ENCODE measurements at places on chromosomes 2 and 18. TPM values are rescaled to one million over a fixed set of nuclear protein-coding genes. Genes with fewer than 3 reads are reported as not detected.

DNA sequence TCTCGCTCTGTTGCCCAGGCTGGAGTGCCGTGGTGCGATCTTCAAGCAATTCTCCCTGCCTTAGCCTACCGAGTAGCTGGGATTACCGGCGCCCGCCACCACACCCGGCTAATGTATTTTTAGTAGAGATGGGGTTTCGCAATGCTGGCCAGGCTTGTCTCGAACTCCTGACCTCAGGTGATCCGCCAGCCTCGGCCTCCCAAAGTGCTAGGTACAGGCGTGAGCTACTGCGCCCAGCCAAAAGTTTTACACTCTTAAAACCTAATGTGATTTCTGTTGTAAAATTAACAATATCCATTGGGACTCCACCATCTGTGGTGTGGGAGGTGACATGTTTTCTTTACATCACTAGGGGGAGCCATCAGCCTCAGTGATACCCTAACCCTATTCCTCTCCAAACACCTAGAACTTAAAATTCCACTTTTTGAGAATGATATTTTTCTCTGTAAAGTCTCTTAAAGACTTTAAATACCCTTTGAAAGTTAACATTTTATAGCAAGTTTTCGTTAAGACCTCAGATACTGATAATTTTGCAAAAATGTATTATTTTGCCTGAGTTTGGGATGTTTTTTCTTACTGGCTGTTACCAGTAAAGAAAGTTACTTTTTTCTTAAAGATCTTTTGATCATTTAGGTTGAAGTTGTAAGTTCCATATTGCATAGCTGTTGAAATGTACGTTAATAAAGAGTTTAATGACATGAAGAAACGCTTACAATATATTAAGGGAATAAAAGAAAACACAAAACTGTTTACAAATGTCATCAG is 11.6 kb upstream of the EIF2AK2 start:
- H3K27me3 ChIP-seq: no peaks in the 10 kb centered on the region
- peak; percentile 55 for DNase-seq
- H3K4me3 ChIP-seq: no peak overlapping the region
- H3K36me3 ChIP-seq: no peaks in the 10 kb centered on the region
- H3K27ac ChIP-seq: no peak overlapping the region
- peaks cover 21% of the 10 kb centered on the region for H3K4me1 ChIP-seq

SULT1C3 gene
- not detected for total RNA-seq

DNA sequence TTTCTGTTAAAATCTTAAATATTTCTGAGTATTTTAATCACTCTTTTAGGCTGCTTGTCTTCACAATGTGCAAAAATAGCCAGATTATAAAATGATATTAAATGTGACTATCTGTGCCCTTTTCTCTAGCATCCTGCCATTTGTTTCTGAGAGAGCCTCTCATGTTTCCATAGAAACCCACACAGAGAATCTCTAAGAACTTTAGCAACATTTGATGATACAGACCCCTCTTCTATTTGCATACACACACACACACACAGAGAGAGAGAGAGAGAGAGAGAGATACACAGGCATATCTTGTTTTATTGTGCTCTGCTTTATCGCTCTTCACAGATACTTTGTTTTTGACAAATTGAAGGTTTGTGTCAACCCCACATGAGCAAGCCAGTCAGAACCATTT is 134.5 kb upstream of the DDX18 start:
- H3K4me1 ChIP-seq: no peaks in the 10 kb centered on the region
- H3K36me3 ChIP-seq: no peaks in the 10 kb centered on the region
- no peak overlapping the region for H3K4me3 ChIP-seq
- no peak overlapping the region for H3K27ac ChIP-seq
- no peak for DNase-seq

- H3K27ac ChIP-seq: no peak overlapping the region
- no peak for DNase-seq
- H3K36me3 ChIP-seq: no peaks in the 10 kb centered on the region
- peaks cover 9% of the 10 kb centered on the region for H3K27me3 ChIP-seq
Measured at GRCh38 chr2:222311319-222311977, 12.7 kb upstream of the PAX3 start.

DNA sequence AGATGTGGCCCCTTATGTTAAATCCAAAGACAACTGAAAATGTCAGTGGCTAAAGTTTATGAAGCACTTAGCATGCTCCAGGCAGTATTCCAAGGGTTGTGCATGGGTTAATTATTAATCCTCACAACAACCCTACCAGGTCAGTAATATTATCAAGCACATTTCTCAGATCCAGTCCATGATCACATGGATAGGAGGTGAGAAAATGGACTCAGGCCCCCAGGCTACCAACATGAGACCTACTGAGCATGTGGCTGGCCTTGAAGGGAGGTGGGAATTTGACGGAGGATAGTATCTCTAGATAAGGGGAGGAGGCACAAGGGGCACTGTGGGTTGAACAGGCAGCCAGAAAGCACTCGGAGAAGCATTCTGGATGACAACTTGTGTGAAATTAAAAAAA is 412.0 kb downstream of the MEIS1 start:
- no peak overlapping the region for H3K27ac ChIP-seq
- H3K4me1 ChIP-seq: peaks cover 13% of the 10 kb centered on the region
- H3K27me3 ChIP-seq: no peaks in the 10 kb centered on the region
- no peaks in the 10 kb centered on the region for H3K36me3 ChIP-seq

- no peak overlapping the region for H3K4me3 ChIP-seq
- H3K4me1 ChIP-seq: peaks cover 43% of the 10 kb centered on the region
- no peak for DNase-seq
- no peaks in the 10 kb centered on the region for H3K36me3 ChIP-seq
- H3K27ac ChIP-seq: no peak overlapping the region
Measured at GRCh38 chr2:98484652-98485452, 40.2 kb downstream of the INPP4A start.

ME2 gene
- total RNA-seq: 28.2 TPM

RFX8 gene
- not detected for total RNA-seq

DNA sequence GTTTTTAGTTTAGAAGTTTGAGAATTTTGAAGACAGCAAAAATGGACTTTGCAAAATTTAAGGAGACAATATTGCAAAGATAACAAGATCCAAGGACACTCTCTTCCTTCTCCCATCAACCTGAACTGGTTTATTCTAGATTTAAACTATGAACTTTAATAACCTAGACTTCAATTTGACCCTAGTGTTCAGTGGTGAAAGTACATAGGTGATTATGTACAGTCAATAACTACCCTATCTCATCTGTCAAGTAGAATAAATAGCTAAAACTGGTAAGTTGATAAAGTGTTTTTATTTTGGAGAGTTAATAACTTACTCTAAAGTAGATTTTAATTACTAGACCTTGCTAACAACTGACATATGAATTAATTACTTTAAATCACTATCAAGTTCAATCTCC is 52.9 kb upstream of the NFE2L2 start:
- H3K36me3 ChIP-seq: peaks cover 2% of the 10 kb centered on the region
- H3K27me3 ChIP-seq: no peaks in the 10 kb centered on the region
- DNase-seq: no peak
- H3K4me1 ChIP-seq: peaks cover 49% of the 10 kb centered on the region
- no peak overlapping the region for H3K27ac ChIP-seq

DNA sequence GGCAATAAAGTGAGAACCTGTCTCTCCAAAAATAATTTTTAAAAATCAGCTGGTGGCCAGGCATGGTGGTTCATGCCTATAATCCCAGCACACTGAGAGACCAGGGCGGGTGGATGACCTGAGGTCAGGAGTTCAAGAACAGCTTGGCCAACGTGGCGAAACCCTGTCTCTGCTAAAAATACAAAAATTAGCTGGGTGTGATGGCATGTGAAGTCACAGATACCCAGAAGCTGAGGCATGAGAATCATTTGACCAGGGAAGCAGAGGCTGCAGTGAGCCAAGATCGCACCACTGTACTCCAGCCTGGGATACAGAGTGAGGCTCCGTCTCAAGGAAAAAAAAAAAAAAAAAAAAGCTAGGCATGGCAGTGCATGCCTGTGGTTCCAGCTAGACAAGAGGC is 7.4 kb upstream of the GPR75 start:
- peaks cover 44% of the 10 kb centered on the region for H3K36me3 ChIP-seq
- no peak for DNase-seq
- H3K27ac ChIP-seq: no peak overlapping the region
- no peaks in the 10 kb centered on the region for H3K4me1 ChIP-seq

DNA sequence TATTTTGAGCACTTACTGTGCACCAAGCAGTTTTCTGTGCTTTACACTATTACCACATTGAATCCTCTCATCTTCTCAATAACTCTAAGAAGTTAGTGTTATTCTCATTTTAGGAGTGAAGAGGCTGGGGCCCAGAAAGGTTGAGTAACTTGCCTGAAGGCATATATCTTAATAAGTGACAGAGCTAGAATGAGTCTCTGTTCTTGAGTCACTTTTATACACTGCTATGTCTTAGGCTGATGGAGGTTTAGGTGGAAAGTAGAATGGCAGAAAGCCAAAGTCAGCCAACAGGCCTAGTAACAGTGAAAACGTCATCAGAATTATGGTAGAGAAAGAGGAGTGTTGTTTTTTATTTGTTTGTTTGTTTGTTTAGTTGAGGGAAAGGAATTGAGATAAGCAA is 27.9 kb upstream of the RPE start:
- H3K4me1 ChIP-seq: no peaks in the 10 kb centered on the region
- no peak for DNase-seq
- no peaks in the 10 kb centered on the region for H3K36me3 ChIP-seq
- no peak overlapping the region for H3K27ac ChIP-seq
- H3K27me3 ChIP-seq: peaks cover 5% of the 10 kb centered on the region
- no peak overlapping the region for H3K4me3 ChIP-seq

CDH2 gene
- total RNA-seq: 18.6 TPM

HTRA2 gene
- 47.7 TPM for total RNA-seq

GRCh38 chr2:134975281-134976009 is 56.8 kb downstream of the CCNT2 start:
- no peaks in the 10 kb centered on the region for H3K36me3 ChIP-seq
- no peaks in the 10 kb centered on the region for H3K4me1 ChIP-seq
- no peak overlapping the region for H3K4me3 ChIP-seq
- no peaks in the 10 kb centered on the region for H3K27me3 ChIP-seq
- H3K27ac ChIP-seq: no peak overlapping the region

SLC9A4 gene
- not detected for total RNA-seq

- H3K27ac ChIP-seq: no peak overlapping the region
- no peak overlapping the region for H3K4me3 ChIP-seq
- no peaks in the 10 kb centered on the region for H3K36me3 ChIP-seq
- H3K4me1 ChIP-seq: peaks cover 69% of the 10 kb centered on the region
- DNase-seq: no peak
Measured at GRCh38 chr18:70416496-70416895, 127.7 kb downstream of the SOCS6 start.

GRCh38 chr2:217986256-217986961 is 16.4 kb downstream of the TNS1 start:
- H3K4me3 ChIP-seq: no peak overlapping the region
- DNase-seq: no peak
- no peaks in the 10 kb centered on the region for H3K36me3 ChIP-seq
- no peak overlapping the region for H3K27ac ChIP-seq

DNA sequence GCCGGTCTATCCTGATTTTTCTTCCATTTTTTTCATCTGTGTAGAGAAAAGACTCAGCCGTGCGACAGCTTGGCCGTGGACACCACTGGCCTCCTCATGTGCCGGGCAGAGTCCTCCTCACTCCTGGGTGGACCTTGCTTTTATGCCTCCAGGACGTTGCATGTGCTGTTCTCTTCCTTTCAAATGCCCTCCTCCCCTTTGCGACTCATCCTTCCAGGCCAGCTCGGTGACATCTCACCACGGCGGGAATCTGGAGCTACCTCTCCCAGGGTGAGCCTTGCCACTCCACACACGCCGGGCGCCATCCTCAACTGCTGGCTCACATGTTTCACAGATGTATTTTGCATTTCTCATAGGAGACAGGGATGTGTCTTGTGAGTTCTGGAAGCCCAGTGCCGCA is 198.5 kb upstream of the HDAC4 start:
- H3K36me3 ChIP-seq: no peaks in the 10 kb centered on the region
- H3K4me3 ChIP-seq: no peak overlapping the region
- H3K4me1 ChIP-seq: no peaks in the 10 kb centered on the region
- no peak for DNase-seq
- no peak overlapping the region for H3K27ac ChIP-seq
- H3K27me3 ChIP-seq: peaks cover 79% of the 10 kb centered on the region

GRCh38 chr2:69253611-69254301 is 133.3 kb downstream of the GFPT1 start:
- DNase-seq: no peak
- no peaks in the 10 kb centered on the region for H3K4me1 ChIP-seq
- no peak overlapping the region for H3K27ac ChIP-seq
- H3K36me3 ChIP-seq: no peaks in the 10 kb centered on the region
- H3K4me3 ChIP-seq: no peak overlapping the region

MDH1B gene
- 0.86 TPM for total RNA-seq

TUBA4A gene
- total RNA-seq: 1.3 TPM

DNA sequence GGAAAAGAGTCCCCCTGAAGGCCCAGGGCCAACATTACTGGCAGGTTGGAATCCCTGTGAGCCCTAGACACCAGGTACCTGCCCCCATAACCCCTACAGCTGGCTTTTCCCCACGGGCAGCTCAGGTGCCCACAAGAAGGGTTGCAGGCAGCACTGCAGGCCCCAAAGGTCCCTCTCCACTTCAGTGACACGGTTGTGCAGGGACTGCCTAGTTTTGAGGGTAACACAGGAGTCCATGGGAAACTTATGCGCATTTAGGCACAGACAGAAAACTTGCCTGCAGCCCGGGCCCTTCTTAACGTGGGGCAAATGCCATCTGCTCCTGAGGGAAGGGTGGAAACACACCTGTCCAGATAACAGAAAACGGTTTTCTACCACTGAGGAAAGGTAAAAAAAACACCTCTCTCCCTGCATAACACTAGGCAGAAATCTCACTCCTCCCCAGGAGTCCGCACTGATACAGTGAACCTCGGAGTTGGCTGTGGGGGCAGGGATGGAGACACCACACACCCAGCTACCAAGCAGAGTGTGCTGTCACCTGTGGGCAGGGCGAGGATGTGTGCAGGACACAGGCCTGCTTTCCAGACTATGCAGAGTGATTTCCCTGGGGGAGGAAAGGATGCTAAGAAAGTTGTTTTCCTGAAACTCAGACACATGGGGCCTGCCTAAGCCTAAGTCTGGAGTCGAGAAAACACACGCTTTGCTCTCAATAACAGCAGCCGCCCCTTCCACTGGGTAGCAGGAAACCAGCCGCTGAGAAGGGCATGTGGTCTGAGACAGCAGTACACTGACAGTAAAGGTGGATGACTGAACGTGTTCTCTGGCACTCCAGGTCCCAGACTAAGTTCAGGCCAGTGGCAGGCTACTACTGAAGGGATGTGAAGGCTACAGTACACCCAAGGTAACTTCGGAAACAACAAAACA is 819.4 kb downstream of the DCDC2C start:
- no peaks in the 10 kb centered on the region for H3K36me3 ChIP-seq
- H3K27ac ChIP-seq: no peak overlapping the region
- no peaks in the 10 kb centered on the region for H3K4me1 ChIP-seq
- DNase-seq: no peak
- H3K27me3 ChIP-seq: no peaks in the 10 kb centered on the region
